SW 1271 (cell line): ENCODE measurements at places on chromosomes 6 and 20.

- no peak for DNase-seq
These were observed 187.1 kb downstream of the BMP7 start for GRCh38 chr20:57079031-57080005.

GRCh38 chr20:57960803-57961575 lies 251.2 kb upstream of the PMEPA1 start:
- no peak for DNase-seq

DNA sequence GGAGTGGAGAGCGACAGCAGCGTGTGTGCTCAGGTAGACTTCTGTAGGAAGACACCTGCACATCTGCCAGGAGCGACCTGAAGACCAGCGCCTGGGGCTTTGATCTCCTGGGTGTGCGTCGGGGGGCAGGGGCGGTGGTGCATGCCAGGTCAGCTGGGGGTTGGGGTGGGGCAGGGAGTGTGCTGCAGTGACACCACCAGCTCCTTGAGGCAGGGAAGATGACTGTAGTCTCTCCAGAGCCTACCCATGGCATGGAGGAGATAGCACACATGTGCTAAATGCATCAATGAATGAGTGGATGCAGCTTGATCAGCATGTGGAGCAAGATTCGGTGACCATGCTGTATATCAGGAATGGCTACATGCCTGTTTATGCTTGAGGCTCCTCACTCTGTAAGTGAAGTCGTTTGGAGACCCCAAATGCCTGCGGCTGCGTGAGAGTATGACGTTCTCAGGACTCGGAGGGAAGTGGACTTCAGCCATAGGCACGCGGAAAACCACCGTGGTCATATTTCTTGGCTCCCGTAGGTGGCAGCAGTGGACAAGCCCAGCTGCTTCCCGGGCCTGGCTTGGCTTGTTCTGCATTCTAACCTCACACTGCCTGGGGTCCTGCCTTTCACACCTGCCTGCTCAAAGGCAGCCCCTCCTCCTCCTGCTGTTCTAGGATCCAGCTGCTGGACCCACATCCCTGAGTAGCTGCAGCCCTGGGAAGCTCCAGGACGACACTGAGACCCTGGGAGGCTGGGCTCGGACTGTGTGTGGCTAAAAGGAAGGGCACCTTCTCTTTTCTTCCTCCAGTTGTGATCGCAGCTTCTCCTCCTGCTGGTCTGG lies 39.4 kb upstream of the KCNK16 start:
- no peak for DNase-seq

DNA sequence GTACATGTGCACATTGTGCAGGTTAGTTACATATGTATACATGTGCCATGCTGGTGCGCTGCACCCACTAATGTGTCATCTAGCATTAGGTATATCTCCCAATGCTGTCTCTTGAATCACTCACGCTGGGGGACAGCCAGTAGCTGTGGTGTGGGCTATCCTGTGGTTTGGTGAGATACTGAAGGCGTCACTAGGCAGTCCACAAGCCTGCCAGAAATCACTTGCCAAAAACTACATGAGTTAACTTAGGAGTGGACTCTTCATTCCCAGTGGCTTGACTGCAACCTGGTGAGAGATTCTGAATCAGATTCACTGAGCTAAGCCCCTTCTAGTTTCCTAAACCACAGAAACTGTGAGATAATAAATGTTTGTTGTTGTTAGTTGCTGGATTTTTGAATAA lies 191.3 kb downstream of the TSHZ2 start:
- no peak for DNase-seq

- no peak for DNase-seq
These were observed 44.1 kb downstream of the NHSL1 start for GRCh38 chr6:138454981-138455706.

- no peak for DNase-seq
These were observed 174.0 kb upstream of the MAN1A1 start for GRCh38 chr6:119523556-119523955.

DNA sequence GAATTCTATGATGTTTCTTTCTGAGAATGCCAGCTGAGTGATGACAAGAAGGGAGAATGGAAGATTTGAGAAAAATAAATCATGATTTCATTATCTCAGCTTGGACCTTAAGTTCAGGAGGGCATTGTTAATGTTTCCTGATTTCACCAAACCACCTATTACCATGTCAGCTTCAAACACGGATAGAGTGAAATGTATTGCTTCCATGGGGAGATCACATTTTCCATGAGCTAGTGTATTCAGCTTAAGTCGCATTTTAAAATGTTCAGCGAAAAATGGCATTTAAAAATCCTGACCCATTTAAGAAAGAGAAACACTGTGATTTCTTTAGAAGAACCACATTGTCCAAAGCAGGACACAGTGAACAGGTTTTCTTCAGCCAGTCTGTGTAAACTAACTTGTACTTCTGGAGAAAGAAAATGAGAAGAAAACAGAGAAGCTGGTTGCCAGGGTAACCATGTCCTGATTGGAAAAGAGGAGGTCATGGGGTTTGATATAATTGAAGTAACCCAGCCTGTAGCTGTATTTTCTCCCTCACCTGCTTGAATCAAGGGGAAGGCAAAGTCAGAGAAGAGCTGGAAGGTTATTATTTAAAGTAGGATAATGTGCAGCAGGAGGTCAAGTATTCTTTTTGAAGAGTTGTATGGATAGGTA lies 684.1 kb upstream of the NRSN1 start:
- DNase-seq: no peak

DNA sequence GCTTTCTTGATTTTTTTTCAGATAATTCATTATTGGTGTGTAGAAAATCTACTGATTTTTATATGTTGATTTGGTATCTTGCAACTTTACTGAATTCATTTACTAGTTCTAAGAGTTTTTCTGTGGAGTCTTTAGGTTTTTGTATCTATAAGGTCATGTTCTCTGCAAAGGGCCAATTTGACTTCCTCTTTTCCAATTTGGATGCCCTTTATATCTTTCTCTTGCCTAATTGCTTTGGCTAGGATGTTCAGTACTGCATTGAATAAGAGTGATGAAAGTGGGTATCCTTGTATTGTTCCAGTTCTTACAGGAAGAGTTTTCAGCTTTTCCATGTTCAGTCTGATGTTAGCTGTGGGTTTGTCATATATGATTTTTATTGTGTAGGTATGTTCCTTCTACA lies 14.4 kb upstream of the NKX2-4 start:
- DNase-seq: no peak

DNA sequence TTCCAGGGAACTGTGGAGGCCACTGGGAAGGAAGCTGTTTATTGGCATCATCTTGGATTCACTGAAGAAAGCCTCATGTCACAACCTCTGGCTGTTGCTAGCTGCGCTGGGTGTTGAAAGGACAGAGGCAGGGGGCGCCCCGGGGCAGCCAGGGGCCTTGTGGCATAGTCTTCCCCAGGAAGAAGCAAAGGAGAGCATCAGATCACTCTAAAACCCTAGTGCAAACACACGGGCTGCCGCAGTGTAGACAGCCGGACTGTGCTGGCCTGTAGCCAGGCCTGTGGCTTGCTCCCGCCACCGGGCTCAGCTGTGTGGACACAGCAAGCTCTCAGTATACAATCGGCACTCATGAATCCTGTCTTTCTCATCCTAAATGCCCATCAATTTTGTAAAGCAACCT lies 23.8 kb upstream of the SMOC2 start:
- no peak for DNase-seq

- DNase-seq: no peak
These were observed 18.0 kb downstream of the AARS2 start for GRCh38 chr6:44294832-44295791.

DNA sequence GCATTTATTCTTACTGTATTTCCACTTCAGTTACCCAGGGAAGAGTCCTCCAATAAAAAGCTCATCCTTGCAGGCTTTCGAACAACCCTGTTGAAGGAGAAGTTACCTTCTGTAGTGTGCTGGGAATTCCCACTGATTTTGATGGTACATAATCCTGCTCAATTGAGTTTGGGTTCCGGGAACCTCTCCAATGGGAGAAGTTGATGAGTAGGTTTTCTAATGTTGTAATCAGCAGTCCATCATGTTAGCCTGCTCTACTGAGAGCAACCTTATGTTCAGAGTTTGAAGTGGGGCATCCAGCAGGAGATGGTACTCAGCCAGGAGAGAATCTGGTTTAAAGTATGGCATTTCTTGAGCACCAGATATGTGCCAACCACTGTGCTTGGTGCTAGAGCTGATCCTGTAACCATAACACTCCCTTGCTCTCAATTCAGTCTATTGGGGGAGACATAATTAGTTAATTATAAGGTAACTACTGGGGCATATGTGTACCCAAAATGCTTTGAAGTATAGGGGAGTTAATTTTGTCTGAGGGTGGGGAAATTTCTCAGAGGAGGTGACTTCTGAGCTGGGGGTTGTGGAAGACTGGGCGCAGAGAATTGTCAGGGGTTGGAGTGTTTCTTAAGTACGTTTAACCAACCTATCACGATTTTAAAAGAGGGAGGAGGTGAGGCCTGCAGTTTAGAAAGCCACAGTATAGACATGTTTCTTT lies 2.1 kb downstream of the TOP1 start:
- no peak for DNase-seq

GRCh38 chr20:5488823-5489222 lies 172.1 kb upstream of the PROKR2 start:
- no peak for DNase-seq

GRCh38 chr20:38217791-38218565 lies 42.6 kb downstream of the KIAA1755 start:
- DNase-seq: peak; percentile 93

GRCh38 chr6:35411066-35411465 lies 41.1 kb upstream of the FANCE start:
- DNase-seq: no peak

GRCh38 chr6:116571683-116572000 lies 338 bp downstream of the RWDD1 start:
- DNase-seq: no peak

- DNase-seq: no peak
These were observed 794.6 kb downstream of the TFAP2A start for GRCh38 chr6:9620263-9620662.

GRCh38 chr6:166119116-166119911 lies 48.3 kb downstream of the TBXT start:
- no peak for DNase-seq

DNA sequence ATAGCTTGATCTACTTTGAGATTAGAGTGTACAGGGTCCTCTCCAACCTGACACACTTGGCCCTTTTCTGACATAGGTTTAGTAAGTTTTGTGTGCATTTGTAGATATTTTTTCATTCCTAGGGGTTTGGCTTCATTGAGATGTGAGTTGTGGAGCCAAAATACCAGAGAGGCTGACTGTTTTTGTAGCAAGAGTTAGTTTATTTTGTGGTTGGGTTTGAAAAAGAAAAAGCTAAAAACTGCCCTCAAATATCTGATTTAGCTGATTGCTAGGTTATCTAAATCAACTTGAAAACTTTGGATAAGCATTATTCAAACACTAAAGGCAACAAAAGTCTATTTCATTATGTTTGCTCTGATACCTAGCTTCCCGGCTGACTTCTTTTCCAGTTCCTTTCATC lies 164.7 kb upstream of the CENPW start:
- no peak for DNase-seq

GRCh38 chr20:58652606-58653294 lies 1.7 kb downstream of the STX16 start:
- no peak for DNase-seq

- no peak for DNase-seq
These were observed 95.9 kb upstream of the IFNGR1 start for GRCh38 chr6:137315081-137315480.

GRCh38 chr20:600736-601135 lies 9.4 kb downstream of the TCF15 start:
- no peak for DNase-seq

DNA sequence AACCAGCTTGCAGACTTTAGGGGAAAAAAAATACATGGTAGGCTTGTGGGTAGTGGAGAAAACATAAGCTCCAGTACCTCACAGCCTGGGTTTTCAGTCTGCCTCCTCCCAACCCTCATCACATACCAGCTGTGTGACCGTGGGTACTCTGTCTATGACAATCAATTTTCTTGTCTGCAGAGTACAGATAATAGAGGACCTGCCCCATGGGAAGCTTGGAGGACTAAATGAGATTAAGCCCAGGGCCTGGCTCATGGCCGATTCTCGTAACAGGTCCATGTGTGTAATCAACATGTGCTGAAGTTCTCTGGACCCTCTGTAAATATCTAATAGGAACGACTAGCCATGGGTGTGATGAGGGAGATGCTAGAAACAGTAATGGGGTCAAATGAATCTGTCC lies 34.0 kb downstream of the NT5E start:
- no peak for DNase-seq

DNA sequence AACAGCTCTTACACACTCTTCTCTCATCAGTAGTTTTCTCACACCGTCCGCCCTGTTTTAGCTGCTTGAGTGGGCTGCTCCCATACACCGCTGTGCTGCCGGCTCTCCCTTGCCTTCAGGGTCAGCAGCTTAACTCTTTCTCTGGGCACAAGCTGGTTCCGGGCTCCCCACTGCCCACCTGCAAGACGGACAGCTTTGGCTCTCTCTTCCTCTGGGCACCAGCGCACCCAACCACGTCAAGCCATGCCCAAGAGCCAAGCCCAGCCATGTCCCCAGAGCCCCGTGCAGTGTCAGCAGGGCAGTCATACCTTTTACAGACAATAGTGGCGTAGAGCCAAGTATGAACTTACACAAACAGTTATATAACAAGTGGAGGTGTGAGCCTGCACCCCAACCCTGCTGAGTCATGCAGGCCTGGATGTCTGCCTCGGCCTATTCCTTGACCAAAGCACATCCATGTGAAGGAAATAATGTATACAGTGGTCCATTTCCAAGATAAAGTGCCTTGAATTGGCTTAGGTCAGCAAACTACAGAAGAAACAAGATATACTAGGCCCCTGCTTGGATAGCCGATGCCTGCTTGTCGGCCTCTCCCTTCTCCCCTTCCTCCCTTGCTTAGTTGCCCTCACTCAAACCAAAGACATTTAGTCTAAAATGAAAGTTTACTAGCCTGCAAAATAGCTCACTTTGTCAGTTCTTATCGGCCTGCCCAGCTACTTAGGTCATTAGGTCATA lies 89.3 kb downstream of the JPH2 start:
- no peak for DNase-seq

DNA sequence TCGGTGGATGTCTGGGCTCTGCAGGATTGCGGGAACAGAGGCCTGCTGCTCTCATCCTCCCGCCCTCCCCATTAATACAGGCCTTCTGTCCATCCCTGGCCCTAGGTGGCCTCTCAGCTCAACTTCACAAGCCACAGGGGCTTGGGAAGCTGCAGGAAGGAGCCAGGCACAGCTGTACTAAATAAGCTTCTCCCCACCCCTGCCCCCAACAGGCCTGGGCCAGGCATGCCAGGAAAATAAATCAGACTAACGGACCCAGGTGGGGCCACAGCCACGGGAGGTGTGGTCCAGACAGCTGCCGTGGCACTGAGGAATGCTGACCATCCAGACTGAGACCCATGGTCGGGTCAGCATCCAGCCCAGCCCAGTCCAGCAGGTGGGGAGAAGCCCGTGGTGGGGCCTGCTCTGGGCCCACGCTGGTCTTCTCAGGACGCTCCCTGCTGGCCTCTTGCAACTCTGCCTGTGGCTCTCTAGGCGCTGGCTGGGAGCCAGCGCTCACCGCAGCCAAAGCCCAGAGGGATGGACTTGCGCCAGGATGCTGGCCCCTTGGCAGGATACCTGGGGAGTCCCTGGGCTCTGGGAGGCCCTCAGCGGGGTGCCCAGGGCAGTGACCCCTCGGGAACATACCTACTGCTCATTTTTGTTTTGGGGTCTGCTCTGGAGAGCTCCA lies 8.6 kb upstream of the YTHDF1 start:
- no peak for DNase-seq

GRCh38 chr20:61104232-61104631 lies 147.8 kb upstream of the CDH4 start:
- no peak for DNase-seq
